Activated gamma-delta T cell treated with anti-CD3 and anti-CD28 coated beads, Interleukin-2, amount 50 U/mL, for 16 hours (primary cell): ENCODE measurements at places on chromosomes 7 and 10.

DNA sequence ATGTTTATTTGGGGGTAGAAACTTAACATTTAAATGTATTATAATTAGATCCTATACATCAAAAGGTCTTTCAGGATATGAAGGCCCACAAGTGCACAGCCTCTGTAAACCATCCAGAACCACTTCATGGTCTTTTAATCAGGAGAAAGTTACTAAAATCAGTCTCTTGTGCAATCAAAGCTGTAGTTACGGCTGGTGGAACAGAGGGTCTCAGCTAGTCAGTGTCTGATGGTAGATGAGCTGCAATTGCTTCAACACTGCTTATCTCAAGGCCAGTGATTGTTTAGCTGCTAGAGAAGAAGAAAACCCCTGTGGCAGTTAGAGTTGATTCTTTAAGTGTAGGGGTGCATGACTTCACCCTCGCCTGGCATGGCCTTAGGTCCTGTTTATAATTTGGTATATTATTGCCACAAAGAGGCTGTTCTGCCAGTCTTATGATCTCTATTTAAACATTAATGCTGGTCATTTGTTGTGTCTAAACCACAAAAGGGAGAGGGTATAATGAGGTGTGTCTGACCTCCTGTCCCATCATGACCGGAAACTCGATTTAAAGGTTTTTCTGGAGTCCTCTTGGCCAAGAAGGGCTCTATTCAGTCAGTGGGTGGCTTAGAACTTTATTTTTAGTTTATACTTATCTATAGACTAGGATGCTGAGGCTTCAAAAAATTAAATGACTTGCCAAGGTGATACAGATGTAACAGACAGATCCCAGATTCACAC is 21.3 kb downstream of the MSRB2 start:
- DNase-seq: no peak

DNA sequence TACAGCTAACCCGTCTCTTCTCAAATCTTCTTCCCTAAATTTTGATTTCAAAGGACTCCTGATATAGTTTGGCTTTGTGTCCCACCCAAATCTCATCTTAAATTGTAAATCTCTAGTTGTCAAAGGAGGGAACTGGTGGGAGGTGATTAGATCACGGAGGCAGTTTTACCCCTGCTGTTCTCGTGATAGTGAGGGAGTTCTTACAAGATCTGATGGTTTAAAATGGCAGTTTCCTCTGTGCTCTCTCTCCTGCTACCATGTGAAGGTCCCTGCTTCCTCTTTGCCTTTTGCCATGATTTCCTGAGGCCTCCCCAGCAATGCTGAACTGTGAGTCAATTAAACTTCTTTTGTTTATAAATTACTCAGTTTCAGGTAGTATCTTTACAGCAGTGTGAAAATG is 269.3 kb downstream of the POLR1F start:
- DNase-seq: no peak

- DNase-seq: no peak
Observed at GRCh38 chr7:84529480-84530205, 335.1 kb upstream of the SEMA3A start.

DNA sequence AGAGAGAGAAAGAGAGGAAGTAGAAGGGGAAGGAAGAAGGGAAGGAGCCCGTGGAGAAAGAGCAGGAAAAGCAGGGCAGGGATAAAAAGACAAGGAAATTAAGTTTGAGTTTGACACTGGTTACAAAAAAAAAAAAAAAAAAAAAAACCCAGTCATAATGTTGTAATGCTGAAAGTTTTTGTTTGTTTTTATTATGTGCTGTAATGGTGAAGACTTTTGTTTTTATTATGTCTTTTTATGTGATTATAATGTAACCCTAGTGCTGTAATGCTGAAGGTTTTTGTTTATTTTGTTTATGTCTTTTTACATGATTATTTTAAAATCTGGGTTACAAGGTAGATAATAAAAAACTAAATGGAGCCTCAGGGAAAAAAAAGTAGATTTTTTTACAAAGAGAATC is 184.8 kb downstream of the SEMA3A start:
- DNase-seq: no peak

- peak; percentile 5 for DNase-seq
Observed at GRCh38 chr7:43834463-43835251, 34.7 kb downstream of the MRPS24 start.

GRCh38 chr10:5506246-5506645 is 6.9 kb upstream of the CALML5 start:
- no peak for DNase-seq

GRCh38 chr7:132355048-132355447 is 221.2 kb downstream of the PLXNA4 start:
- no peak for DNase-seq

DNA sequence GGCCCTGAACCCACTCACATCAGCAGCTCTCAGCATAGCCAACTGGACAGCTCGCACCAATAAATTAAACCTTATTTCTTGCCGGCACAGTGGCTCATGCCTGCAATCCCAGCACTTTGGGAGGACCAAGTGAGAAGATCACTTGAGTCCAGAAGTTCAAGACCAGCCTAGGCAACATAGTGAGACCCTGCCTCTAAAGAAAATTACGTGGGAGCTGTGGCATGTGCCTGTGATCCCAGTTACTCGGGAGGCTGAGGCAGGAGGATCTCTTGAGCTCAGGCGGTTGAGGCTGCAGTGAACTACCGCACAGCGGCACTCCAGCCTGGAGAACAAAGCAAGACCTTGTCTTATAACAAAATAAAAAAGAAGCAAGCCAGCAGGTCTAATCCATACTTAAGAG is 75.7 kb downstream of the SEPTIN14 start:
- DNase-seq: no peak

DNA sequence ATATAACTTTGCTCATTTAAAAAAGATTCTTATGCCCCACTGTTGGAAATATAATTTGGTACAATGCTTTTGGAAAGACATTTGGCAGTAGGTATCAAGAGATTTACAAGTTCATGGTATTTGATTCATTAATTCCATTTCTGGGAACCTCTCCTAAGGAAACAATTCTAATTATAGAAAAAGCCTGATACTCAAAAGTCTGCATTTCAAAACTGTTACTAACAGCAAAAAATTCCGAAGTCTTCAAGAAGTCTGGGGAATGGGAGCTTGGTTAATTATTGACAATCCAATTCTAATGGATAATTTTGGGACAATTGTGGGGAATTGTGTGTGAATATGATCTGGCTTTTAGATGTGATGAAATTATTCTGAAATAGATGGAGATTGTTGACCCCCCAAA is 59.6 kb downstream of the HDAC9 start:
- no peak for DNase-seq

- DNase-seq: no peak
Observed at GRCh38 chr7:45192621-45193041, 35.0 kb downstream of the RAMP3 start.

- no peak for DNase-seq
Observed at GRCh38 chr7:124536156-124536762, 229.3 kb downstream of the GPR37 start.

- DNase-seq: no peak
Observed at GRCh38 chr10:89526358-89526757, 9.0 kb downstream of the SLC16A12 start.

DNA sequence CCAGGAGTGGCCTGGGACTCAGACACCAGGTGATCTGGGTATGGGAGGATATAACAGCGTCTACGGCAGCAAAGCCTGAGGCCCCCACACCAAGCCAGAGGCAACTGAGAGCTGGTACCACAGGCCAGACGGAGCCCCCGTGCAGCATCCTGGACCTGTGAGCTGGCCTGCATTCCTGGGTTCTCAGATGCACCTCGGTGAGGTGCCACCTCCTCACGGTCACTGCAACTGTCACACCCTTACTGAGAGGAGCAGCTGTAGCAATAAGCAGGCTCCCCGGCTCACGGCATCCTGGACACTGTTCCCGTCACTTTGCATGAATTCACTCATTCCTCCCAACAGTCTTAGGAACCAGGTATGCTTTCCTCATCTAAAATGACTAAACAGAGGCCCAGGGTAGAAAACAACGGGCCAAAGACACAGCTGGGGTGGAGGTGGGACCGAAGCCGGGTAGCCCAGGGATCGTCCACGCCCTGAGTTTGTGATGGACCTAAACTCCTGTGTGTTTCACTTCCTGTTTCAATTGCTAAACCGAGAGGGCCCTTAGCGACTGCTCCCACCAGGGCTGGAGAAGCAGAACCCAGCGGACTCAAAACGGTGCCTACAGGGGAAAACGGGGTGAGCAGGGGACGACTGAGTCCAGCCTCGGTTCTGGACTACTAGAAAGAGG is 98.7 kb downstream of the CTBP2 start:
- DNase-seq: no peak

- DNase-seq: no peak
Observed at GRCh38 chr7:40470817-40471216, 336.0 kb downstream of the SUGCT start.

DNA sequence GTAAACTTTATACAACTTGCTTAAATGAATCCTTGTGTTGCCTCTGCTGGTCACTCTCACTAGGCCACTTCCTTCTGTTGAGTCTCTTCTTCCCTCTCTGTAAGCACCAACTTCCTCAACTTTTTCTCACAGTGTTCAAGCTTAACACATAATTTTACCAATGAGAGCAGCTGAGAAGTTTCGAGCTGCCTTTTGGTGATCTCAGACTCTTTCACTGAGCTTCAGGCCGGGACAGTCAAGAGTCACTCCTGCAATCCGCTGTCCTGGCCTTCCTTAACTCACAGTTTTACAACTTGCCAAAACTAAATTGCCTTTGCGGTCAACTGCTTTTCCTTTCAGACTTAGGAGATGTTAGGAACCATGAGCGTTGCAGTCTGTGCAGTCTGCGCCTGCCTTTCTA is 47.4 kb downstream of the PRPF18 start:
- DNase-seq: no peak

DNA sequence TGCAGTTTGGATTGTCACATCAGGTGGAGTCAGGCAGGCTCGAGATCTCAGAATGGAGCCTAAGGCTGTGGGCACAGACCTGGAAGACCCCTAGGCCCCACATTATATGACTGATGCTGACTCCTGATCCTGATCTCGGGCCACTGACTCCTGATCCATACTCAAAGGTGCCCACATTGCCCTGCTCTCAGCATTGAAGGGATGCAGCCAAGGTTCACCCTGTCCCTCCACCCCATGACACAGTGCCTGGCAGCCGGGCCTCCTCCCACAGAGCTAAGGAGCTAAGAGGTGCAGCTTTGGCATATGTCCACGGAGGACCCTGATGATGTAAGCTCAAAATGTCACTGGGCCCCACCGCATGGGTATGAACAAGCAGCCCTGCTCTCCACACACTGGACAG is 36.6 kb downstream of the TCERG1L start:
- DNase-seq: no peak

DNA sequence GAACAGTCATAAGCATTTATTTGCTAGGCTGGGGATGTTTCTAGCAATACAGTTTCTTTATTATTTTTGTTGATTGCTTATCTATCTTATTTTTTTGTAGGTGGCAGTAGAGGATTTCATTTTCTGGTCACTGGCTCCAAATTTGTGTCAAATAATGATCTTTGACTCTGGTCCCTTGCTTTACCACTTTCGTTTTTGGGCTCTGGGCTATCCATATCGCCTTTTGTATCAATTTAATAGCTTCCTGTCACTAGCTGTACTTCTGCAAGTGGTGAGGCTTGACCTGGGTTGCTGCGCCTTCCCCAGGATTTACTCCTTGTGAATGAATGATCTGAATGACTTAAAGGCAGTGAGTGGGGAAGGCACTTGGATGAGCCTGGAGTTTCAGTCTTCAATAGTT is 48.4 kb downstream of the MDFIC start:
- no peak for DNase-seq

GRCh38 chr10:71092812-71093401 is 119.5 kb upstream of the UNC5B start:
- no peak for DNase-seq

DNA sequence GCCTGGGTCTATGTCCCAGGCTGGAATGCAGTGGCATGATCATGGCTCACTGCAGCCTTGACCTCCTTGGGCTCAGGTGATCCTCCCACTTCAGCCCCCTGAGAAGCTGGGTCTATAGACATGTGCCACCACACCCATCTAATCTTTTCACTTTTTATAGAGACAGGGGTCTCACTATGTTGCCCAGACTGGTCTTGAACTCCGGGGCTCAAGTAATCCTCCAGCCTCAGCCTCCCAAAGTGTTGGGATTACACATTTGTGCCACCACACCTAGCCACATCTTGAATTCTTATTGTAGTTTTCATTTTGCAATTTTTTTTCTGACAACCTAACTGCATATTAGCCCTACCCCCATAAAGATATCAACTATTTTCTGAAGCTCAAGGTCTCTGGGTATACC is 18.4 kb upstream of the COL1A2 start:
- DNase-seq: no peak

GRCh38 chr10:124001391-124002148 is 91.8 kb downstream of the CHST15 start:
- DNase-seq: no peak

- DNase-seq: no peak
Observed at GRCh38 chr10:35594115-35595079, 10.7 kb upstream of the GJD4 start.

GRCh38 chr7:107394276-107394675 is 75.6 kb upstream of the GPR22 start:
- no peak for DNase-seq

DNA sequence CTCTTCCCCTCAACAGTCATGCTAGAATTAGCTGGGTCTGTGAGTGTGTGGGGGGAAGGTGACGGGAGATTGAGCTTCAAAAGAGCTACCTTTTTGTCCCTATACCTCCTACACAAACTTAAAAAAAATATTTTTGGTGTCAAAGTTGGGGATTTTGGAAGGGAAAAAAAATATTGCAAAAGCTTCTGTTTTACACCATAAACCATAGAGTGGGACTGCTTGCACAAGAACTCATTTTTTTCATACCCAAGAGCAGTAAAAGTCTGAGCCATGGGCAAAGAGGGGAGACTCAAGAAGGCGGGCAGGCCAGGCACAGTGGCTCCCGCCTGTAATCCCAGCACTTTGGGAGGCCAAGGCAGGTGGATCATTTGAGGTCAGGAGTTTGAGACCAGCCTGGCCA is 9.4 kb upstream of the ZDHHC4 start:
- DNase-seq: no peak

GRCh38 chr10:35208536-35208935 is 81.9 kb downstream of the CREM start:
- no peak for DNase-seq

GRCh38 chr7:87060288-87060537 is 759 bp upstream of the ELAPOR2 start:
- no peak for DNase-seq

DNA sequence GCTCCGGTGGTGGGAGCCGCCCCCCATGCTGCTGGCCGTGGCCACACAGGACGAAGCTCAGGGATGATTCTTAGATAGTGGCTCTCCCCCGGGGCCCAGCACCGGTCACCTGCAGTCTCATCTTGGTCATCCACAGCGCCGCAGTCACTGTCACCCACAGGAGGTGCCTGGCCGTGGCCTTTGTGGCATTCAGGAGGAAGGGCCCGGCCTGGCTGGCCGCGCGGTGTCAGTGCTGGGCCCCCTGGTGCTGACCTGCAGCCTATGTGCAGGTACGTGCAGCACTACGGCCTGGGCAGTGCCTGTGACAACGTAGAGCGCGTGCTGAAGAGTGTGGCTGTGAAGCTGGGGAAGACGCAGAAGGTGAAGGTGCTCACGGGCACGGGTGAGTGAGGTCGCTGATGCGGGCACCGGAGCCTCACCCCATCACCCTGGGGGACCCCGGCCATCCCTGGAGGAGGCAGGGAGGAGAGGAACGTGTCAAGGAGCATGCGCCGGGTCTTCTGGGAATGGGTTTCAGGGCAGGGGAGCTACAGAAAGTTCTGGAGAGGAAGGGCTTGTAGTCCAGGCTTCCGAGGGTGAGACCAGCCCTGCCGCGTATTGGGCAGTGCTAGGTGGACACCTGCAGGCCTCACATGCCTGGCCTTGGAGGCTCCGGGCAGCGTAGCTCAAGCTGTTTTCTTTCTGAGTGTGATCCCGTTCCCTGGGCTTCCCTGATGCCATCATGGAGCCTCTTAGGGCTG is 5.0 kb downstream of the SPRN start:
- DNase-seq: no peak

GRCh38 chr7:23966941-23967340 is 256.9 kb downstream of the STK31 start:
- no peak for DNase-seq
